ENCODE measurements at places on chromosomes 12 and 14.

- DNase-seq = no peak
Observed at GRCh38 chr14:22213120-22213519, 375.9 kb downstream of the DAD1 start.

- DNase-seq = no peak
Observed at GRCh38 chr12:21638054-21638891, 19.4 kb downstream of the LDHB start.

DNA sequence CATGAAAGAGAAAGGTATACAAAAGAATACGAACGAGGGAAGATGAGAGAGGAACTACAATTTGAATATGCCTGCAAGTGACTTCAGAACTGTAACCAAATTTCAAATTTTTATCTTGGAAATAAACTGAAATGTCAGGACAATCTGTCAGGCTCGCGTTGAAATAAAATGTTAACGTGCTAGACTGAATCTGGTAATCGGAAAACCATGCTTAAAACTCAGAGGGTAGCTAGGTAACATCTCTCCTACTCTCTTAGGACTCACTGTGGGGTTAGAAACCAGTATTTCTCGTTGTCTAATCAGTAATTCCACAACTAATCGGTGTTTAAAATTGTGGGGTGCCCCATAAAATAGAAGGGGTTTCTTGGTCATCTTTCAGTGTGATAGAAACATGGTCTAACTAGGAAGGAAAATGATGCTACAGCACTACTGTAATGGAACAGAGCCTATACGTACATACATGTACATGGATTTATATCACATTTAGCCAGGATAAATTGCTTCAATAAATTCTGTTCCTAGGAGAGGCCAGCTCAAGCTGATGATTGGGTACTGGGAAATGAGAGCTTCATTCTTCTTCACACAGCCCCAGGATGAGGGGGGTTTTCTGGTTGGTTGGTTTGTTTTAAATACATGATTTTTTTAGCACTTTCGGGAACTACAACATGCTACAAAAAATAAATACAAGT lies 23.9 kb downstream of the ATF7 start:
- no peak for DNase-seq

DNA sequence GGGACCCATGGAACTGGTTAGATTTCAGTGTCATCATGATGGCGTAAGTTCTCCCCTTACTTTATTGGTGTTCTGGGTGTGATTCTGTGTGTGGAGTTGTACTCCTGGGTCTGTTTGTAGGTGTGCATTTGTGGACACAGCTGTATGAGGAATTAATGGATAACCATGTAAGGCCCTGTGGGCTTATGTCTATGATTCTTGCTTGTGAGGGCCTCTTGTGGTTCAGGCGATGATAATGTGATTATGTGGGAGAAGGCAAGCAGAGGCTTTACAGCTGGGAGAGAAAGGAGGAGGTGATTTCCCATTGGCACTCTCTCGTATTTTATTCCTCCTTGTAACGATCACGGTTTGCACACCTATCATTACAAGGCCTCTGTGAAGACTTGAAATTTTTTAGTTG lies 96.1 kb downstream of the SCN8A start:
- DNase-seq = no peak

DNA sequence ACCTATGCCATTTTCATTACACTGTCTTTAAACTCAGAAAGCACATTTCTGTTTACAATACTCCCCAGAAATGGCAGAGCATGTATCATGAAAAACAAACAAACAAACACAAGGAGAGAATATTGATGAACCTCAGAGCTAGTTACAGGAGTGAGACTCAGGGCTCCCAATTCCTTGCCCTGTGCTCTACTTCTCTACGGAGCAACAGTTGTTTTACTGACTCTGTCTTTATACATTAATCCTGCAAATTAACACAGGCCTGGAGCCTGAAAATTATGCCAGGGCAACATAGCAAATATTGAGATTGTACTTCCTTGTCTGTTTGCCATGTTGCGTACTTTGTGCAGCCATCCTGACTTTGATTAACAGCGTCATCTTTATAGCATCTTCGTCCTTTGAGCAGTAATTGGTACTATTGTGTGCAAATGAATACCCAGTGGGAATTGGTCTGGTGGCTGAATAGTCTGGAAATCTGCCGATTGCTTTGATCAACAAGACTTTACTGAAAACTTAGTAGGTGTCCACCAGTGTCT lies 15.2 kb upstream of the AKAP6 start:
- DNase-seq = no peak

DNA sequence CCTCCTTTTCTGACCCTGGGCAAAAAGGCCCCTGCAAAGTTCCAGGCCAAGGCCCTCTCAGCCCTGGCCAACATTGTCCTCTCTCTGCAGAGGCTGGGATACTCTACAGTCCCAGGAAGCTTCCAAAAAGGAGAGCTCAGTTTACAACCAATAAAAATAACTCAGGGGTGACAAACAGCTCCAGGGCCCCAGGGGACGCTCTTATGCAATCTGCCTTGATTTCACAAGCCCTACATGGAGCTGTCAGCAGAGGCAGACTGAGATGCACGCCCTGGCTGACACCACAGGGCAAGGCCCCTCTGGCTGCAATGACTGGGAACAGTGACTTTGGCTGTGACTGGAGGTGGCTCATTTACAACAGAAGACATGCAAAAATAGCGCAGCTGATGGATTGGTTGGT lies 129.0 kb upstream of the MED13L start:
- DNase-seq = no peak

Measured in activated T-helper 9 cell treated with anti-CD3 and anti-CD28 coated beads, Interleukin-2, amount 50 U/mL, for 16 hours (primary cell).